ENCODE measurements at places on chromosomes 6 and 20.

GRCh38 chr20:11376998-11377397, 540.7 kb upstream of the BTBD3 start:
- no peak for DNase-seq

- DNase-seq: no peak
Measured at GRCh38 chr6:115982453-115982852, 78.2 kb downstream of the FRK start.

- DNase-seq: peak; percentile 51
Measured at GRCh38 chr6:35494161-35494563, 2.7 kb downstream of the TEAD3 start.

GRCh38 chr6:111683749-111684267, 78.1 kb upstream of the TRAF3IP2 start:
- no peak for DNase-seq

- no peak for DNase-seq
Measured at GRCh38 chr6:134288538-134289203, 29.2 kb downstream of the SGK1 start.

GRCh38 chr6:52632011-52632410, 38.9 kb upstream of the TMEM14A start:
- DNase-seq: no peak

- DNase-seq: no peak
Measured at GRCh38 chr6:87391334-87391733, 16.4 kb upstream of the CFAP206 start.

- no peak for DNase-seq
Measured at GRCh38 chr6:39314273-39314795, at the start of gene KCNK17. Gene KCNK17, minus strand, starts transcription at chr6:39314419. Its CDS starts 99 bp downstream, at chr6:39314320.

DNA sequence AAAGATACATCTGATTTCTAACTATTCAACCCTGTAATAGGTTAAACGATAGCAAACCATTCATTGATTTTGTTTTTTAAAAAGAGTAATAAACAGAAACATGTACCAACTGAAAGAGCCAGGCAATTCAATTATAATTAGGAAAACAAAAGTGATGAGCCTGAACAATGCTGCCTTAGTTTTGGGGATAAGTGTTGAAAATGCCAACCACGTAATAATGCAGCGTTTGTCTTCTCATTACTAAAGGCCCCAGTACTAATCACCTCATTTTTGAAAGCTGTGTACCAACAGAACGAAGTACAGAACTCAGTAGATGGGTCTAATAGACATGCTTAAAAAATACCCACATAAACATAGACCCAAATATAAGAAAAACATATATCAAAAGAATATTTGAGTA, 663.6 kb upstream of the CHD6 start:
- no peak for DNase-seq

DNA sequence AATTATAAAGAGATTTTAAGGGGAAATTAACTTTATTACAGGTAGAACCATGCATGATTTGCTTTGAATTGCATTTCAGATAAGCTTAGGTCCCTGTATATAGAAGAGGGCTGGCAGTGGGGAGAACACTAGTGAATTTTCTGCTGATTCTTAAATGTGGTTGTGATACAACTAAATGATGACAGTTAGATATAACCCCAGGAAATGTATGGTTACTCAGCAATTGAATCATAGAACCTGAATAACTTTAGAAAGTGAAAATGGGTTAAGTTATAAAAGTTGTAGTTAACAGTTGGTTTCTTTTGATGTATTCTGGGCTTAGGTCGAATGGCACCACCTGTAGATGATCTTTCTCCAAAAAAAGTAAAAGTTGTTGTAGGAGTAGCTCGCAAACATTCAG, 70.1 kb downstream of the PHF3 start:
- no peak for DNase-seq
